ENCODE measurements at places on chromosomes 2 and 18.

- no peak for DNase-seq
Measured at GRCh38 chr18:32553174-32553573, 82.5 kb upstream of the GAREM1 start.

DNA sequence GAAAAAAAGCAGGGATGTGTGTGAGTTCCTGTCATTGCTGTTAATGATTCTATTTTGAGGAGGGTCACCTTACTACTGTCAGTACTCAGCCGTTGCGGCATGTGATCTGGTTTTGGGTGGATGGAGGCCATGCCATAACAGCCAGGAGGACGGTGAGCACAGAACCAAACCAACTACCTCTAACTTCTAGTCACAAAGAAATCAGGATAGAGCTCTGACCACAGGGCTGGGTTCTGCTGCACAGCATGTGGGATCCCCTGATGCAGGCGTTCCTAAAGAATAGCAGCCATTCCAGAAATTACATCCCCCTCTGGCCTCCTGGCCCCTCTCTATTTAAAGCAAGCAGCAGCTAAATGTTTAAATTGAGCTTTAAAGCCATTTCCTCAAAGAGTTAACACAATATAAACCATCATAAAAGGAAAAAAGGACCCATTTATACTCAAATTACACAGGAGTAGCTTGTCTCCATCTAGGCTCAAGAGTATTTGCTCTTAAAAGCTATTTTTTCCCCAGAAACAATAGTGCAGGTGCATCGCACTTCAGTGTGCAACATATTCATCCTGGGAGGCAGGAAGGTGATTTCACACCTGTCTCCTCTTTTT is 786.4 kb downstream of the RNF144A start:
- no peak for DNase-seq

DNA sequence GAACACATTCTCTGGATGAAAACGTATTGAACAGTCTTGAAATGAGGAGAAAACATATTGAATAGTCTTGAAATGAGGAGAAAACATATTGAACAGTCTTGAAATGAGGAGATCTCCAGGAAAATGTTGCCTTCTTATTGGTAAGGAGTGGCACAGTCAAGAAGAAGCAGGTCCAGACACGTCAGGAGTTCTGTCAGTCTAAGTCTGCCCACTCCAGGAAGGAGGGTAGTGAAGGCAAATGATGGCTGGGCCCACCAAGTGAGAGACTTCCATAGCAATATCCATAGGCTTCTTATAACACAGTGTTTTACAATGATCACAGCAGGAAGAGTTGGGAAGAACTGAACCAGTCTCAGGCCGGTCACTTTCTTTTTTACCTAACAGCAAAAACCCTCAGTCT is 316.2 kb downstream of the ETAA1 start:
- no peak for DNase-seq

DNA sequence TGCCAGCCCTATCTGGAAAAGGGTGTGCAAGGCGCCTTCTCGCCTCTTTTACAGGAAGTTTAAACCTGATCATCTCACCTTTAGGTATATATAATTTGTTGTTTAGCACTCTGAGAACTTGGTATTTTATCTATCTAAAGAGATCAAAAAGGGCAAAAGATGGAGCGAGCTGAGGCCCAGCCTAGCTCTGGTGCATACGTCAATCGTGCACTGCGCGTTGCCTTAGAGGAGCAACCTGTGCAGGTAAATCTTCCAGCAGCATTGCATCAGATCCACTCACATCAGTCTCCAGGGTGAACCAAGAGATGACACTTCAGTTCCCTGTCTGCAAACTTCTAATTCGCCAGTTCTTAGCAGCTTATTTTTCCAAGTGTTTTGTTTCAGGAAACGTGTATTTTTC is 15.4 kb downstream of the BCL11A start:
- DNase-seq, result no peak

- no peak for DNase-seq
Measured at GRCh38 chr2:71637168-71637567, 183.8 kb downstream of the DYSF start.

DNA sequence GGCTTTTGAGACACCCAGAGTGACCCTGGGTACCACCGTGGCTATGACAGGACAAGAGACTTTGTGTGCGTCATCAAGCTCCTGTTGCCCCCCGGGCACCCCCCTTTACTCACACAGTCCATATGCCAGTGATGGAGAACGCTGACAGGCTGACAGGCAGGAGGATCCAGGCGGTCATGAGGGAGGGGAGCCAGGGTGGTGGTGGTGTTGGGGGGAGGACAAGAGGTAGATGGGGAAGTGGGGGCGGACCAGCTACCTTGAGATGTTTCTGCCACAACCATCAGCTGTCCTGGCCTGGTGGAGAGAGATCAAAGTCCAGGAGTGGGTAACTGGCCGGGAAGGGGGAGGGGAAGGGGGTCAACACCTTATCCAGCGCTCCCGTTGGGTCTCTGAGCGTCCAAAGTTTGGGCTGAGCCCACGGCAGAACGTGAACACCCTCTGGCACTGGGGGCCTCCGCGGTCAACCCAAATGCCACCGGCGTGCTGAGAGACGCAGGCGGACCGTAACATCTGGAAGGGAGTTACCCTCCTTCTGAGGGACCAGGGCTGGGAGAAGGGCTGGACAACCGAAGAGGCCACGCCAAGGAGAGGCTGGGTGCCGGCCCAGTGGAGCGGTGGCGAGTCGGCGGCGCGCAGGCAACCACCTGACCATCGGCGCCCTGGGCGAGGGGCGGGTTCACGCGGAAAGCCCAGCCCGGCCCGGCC is 575 bp downstream of the TMEM150A start:
- DNase-seq, result no peak

DNA sequence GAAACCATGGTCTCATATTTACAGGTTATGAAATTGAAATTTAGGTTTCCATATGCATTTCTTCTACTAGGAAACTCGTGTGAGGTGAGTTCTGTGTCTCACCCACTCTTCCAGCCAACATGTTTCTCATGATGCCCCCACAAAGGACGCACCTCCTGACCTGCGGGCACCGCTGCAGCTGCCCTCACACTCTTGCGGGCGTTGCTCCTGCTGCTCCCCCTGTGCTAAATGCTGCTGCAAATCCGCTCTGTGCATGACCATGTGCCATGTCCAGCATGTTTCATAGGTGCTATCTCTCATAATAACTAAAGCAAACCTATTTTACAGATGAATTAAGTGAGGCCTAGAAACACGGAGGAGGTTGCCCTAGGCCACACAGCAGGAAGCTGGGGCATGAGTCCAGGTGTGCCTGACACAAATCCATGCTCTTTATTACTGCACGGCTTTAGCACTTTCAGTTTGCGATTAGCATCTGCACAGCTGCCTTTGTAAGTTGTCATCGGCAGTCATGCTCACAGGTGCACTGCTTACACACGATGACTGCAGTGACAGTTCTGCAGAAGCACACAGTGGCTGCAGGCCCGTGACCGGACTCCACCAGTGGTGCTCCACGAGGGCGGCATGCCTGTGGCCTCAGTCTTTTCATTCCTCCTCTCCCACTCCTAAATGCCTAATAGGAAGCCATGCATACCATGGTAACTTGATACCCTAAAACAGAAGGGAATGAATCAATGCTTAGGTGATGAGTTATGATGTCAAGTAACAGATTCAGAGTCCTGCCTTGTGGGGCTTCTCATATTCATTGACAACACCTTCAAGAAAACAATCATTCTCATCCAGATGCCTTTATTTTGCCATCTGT is 14.9 kb upstream of the GALR1 start:
- no peak for DNase-seq

GRCh38 chr18:6389005-6389404 is 25.7 kb downstream of the L3MBTL4 start:
- DNase-seq, result no peak

- no peak for DNase-seq
Measured at GRCh38 chr2:382728-383022, 94.8 kb upstream of the ALKAL2 start.

DNA sequence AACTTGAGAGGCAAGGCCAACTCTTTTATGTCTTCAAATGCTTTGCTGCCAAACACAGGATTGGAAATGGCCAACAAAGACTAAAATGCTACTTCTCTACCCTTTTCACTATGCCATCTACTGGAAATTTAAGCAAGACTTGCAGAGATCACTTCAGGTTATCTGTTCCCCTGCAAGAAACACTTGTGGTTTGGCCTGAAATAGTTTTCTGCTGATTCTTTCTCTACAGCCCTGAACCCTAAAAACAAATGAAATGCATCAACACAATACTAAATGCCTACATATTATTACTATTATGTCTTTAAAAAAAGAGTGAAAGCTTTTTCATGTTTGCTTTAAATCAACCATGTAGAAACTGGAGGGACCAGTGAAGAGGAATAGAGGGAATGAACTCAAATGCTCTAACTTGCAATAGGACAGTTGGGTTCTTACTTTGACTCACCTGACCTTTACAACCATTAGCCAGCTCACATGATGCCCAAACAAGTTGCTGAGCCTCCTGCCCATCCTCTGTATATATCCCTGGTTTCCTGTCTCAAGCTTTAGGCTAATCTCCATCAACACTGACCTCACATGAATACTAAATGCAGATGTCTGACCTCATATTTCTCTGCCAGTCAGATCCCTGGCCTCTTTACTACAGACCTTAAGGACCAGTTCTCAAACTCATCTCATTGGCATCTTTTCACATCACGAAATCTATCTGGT is 17.5 kb upstream of the ADAM17 start:
- DNase-seq, result no peak

DNA sequence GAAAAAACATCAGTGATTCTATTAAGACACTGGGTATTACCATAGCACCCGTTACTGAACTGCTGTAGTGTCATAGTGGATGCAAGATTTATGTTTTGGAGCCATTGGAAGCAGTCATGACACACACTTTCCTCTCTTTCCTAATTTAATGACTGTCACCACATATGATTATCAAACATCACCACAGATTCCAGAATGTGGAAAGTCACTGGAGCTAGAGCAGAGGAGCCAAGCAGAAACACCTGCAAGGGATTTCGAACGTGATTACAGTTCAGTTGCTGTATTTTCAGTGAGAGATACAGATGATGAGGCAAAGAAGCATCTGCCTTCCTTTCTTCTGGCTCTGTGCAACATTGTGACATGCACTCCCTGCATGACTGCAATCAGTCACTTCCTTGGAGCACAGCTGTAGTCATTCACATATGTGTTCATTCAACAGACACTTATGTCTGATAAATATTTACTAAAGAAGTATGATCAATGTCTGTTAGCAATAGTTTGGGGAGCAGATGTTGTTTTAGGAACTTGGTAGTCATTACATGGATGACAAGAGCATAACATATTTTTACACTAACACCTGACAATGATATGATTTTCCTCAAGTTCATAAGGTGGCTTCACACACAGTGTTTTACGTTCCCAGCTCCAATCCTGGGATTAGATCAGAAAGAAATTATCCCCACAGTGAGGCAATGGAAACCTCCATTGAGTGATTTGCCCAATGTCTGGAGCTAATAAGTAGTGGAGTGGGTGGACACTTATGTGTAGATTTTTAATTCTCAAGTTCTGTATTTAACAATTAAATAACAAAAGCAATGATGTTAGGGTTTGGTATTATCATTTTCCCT is 416.6 kb downstream of the PLCL1 start:
- DNase-seq, result no peak

DNA sequence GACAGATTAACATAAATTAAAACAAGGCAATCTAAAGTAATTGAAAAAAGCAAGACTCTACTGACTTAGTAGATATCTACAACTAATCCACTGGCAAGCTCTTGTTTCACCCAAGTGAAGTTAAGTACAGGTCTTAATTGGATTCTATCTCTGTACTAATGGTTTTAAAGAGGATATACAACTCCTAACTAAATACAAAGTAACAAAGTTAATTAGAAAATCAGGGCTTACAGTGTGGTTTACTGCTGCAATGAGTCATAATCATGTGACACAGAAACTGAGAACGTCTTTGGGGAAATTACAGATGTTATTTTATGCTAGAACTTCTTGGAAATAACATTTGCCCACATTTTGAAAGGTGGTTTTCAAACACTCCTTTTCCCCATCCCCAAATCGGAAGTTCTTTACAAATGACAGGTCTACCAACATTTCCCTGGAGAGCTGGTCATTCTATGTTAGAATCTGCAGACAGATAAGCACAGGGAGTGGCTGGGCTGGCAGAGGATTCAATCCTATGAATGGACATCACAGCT is 245.3 kb downstream of the STK39 start:
- no peak for DNase-seq

DNA sequence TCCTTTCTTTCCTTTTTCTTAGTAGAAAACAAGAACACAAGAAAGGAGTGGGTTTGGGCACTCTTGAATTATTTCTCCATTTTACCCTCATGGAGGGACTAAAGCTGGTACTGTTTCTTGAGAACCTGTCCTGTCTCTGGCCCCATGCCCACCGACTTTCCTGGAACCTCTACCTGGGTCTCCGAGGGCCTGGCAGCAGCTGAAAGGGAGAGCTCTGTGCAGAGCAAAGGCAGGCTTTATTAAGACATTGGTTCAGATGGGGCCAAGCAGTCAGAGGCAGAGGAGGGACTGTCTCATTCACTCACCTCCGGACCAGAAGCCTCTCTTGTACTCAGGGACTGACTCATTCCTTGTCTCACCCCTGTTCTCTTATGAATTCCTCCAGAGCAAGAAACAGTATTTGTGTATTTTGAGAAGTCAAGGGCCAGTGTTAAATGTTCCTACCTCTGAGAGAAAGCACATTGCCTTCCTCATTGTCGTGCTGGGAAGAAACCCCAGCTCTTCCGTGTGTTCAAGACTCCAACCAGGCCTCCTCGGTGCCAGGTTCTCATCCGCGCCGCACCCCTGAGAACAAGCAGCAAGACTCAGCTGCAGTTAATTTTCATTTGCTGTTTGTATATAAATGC is 201.9 kb upstream of the NT5C1B start:
- no peak for DNase-seq

DNA sequence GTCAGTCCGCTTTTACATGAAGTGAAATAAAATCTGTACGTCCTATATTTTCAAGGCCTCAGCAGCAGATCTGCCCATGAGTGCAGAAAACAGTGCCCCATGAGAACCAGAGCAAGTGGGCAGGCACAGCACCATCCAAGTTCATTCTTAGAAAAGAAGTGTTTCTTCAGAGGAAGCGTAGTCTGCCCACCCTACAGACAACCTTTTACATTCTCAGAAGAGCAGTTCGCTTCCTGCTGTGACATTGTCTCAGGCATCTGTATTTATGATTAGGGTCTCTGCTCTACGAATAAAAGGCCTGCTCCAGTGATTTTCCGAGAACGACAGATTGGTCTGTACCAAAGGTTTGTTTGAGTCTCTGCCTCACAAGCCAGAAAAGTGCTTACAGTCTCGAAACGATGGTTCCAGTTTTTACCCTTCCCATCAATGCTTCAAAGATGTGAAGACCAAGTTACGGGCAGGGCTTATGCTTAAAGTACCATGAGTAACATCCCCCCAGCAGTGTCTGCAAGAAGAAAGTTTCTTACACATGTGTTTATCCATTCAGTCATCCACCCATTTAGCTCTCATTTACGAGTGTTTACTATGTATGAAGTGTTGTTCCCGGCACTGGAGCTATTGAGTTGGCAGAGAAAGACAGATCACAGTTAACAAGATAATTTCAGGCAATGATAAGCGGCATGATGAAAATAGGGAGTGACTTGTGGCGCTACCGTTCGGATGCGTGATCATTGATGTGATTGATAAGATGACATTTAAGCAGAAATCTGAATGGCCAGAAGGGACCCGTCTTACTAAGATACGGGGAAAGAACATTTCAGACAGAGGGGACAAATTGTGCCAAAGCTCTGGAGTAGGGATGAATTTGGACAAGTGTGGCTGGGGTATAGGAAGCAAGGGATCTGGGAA is 31.4 kb upstream of the CTLA4 start:
- no peak for DNase-seq

All from CD4-positive, alpha-beta T cell treated with Interferon gamma for 1 hour (primary cell).